ENCODE measurements at places on chromosomes 16 and 17. TPM values are rescaled to one million over a fixed set of nuclear protein-coding genes. Genes with fewer than 3 reads are reported as not detected.

DNA sequence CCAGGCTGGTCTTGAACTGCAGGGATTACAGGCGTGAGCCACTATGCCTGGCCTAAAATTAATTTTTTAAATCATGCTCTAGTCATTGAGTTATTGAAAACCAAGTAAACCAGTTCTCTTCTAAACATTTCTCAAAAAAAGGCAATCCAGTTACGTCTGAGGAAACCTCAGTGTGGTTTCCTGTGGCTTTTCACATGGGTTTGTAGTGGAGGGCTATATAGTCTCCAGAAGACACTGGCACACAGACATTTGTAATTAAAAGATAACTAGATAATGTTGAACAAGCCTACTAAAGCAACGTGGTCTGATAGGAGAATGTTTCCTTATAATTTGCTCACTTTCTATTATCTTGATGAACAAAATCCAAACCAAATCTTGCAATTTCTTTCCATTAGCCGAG lies 5.2 kb upstream of the TOB1 start:
- DNase-seq = no peak

The KRTAP4-3 gene
- not detected for total RNA-seq

The TERB1 gene
- not detected for total RNA-seq

GRCh38 chr17:63624531-63624880 lies 2.3 kb downstream of the MAP3K3 start:
- DNase-seq = no peak

DNA sequence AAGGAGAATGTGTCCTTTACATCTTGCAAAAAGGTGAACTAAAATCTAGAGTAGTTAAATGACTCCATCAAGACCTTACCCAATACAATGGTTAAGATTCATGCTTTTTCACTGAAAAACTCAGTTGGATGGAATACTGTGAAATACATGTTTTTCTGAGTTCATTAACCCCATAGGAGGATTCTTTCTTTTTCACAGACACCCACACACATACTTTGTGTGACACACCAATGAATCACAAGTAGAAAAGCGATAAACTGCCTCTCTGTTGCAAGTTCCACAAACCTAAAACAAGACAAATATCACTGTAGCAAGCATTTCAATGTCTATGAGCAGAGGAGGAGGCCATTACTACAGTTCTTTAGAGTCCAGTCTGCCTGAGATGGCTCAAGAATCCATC lies 258.8 kb upstream of the CDH5 start:
- no peak for DNase-seq

DNA sequence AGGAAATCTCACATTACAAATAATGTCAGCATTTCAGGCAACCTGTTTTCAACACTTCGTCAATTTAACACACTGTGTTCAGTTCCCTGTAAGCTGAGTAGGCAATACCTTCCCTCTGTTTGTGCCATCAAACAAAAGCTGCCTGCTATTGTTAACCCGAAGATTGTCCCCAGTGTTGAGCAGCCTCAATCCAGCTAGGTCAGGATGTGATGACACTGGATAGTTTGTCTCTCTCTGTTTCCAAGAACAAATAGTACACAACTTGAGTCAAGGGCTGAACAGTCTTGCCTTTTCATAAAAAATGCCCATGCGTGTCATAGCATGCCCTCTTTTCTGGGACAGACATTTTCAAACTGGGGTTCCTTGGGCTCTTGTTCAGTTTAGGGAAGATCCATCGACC lies 36.4 kb downstream of the HSD17B2 start:
- no peak for DNase-seq

- no peak for DNase-seq
Measured at GRCh38 chr17:11245187-11245586, 4.2 kb downstream of the SHISA6 start.

DNA sequence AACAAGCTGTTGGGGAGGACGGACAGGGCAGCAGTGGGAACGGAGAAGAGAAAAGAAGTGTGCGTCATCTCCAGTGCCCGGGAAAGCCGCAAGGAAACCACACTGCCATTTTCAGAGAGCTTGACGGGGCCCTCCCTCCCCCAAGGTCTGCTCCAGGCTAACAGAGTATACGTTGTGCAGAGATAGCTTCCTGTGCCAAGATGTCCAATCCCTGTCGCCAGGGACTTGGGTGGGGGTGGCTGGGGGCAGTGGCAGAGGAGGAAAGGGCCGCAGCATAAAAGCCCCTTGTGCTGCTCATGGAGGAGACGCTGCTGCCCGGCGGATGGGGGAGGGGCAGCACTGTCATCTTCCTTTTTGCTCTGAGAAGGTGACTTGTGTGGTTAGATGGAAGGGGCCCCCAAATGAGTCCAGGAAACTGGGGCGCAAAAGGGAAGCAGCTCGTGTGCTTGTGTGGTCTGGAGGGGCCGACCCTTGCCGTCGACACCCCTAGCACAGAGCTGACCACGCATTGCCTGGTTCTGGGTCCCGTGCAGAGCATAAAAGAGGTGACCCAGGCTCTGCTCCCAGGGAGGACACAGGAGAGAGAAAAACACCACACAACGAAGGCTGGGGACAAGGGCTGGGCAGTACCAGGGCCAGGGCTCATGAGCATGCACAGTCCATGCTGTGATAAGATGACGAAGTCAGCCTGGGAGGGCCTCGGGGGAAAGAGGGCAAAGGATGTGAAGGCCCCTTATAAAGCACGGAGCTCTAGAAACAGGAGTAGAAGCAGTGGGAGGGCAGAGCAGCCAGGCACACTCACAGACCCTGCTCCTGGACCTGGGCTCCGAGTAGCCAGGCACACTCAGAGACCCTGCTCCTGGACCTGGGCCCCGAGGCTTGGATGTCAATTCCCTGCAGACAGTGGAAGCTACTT lies 372.7 kb downstream of the SLC39A11 start:
- DNase-seq = no peak

The SPATA33 gene
- 3.3 TPM for total RNA-seq

GRCh38 chr17:4693416-4693815 lies 10.5 kb downstream of the PELP1 start:
- DNase-seq = no peak

DNA sequence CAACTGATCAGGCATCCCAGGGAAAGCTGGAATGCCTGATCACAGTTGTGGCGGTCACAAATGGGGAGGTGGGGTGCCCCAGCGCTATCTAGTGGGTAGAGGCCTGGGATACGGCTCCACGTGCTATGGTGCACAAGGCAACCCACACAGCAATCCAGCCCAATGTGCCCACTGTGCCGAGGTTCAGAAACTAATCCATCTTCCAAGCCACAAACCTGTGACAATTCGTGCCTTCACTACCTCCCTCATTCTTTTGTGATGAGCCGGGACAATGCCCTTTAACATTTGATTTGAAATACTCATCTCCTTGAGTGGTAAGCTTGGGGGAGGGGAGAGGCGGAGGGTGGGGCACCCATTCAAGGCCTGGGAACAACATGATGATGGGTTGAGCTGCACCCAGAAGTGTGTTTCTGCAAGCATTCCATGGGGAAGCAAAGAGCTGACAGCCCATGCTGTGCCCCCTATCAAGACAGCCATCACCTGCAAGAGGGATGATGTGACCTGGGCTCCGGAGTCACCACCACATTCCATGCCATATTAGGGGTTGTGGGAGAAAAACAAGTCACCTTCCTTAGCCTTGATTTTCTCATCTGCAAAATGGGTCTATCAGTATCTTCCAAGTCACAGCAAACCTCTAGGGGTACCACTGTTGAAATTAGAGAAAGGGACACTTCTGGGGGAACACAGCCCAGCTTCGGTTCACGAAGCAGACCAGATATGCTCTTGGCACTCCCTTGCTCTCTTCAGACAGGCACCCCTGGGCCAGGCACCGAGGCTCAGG lies 3.7 kb downstream of the ELOB start:
- DNase-seq = no peak

The LPO gene
- total RNA-seq = not detected

- no peak for DNase-seq
Measured at GRCh38 chr17:55351226-55351625, 70.4 kb downstream of the MMD start.

The AANAT gene
- total RNA-seq = not detected

DNA sequence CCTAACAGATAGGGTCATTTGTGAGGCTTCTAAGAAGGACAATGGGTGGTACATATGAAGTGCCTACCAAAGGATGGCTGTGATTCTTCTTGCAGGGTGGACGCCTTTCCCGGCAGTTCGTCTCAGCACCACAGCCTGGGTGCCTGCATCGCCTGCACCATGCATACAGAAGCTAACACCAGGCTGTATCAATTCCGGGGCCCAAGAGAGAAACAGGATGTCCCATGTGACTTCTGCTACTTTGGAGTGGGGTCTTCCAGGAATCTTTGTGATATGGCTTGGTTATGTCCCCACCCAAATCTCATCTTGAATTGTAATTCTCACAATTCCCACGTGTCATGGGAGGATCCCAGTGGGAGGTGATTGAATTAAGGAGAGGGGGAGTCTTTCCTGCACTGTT lies 251.6 kb upstream of the TNRC6C start:
- DNase-seq = no peak

The KRTAP2-3 gene
- total RNA-seq = not detected

- DNase-seq = no peak
Measured at GRCh38 chr17:77371888-77372443, 231.2 kb downstream of the SEC14L1 start.

The HP gene
- total RNA-seq = not detected

- DNase-seq = no peak
Measured at GRCh38 chr16:84753412-84754326, 53.9 kb downstream of the USP10 start.

- no peak for DNase-seq
Measured at GRCh38 chr17:58279736-58280479, 827 bp downstream of the MPO start.

The ZNF689 gene
- total RNA-seq = 4.3 TPM

The TEKT1 gene
- not detected for total RNA-seq

The TEX19 gene
- total RNA-seq = not detected

- DNase-seq = no peak
Measured at GRCh38 chr17:44191941-44192496, 5.2 kb downstream of the TMUB2 start.

DNA sequence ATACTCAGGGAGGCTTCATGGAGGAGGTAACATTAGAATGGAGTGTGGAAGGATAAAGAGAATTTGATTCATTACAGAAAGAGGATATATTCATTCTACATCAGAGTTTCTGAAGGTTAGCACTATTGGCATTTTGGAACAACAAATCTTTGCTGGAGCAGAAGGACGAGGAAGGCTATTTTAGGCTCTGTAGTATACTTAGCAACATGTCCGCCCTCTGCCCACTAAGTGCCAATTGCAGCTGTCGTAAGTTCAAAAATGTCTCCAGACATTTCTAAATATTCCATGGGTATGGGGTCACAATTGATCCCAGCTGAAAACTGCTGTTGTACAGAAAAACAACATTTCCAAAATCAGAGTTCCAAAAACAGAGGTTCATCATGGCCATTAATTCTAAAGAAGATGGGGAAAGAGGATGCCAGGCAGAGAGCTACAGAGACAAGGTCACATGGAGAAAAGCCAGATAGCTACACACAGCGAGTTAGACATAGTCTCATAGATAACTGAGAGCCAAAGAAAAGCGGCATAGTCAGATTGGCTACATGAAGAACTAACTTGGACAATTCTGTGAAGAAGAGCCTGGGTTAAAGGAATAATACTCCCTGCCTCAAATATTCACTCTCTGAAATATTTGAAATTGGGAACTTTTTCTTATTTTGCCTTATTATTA lies 846.4 kb upstream of the CDH8 start:
- DNase-seq = no peak

GRCh38 chr17:50208611-50209061 lies 7.2 kb upstream of the COL1A1 start:
- no peak for DNase-seq

The TEX14 gene
- under 0.01 TPM for total RNA-seq

DNA sequence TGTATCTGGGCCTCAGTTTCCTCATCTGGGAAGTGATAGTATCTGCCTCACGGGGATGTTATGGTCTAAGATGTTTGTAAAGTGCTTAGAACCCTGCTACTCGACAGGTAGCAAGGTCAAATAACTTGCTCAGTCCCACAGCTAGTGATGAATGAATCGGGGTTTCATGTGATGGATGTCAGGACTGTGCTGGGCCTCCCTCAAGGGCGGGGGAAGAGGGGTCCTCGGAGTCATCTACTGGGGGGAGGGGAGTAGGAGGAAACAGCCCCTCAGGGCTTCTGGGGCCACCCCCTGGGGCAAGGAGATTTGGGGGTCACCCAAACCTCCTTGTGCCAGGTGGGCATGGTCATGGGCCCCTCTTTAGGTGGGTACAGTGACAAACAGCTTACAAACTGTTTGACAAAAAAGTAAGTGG lies 732 bp downstream of the PNPO start:
- no peak for DNase-seq

The CAPNS2 gene
- 1.9 TPM for total RNA-seq

DNA sequence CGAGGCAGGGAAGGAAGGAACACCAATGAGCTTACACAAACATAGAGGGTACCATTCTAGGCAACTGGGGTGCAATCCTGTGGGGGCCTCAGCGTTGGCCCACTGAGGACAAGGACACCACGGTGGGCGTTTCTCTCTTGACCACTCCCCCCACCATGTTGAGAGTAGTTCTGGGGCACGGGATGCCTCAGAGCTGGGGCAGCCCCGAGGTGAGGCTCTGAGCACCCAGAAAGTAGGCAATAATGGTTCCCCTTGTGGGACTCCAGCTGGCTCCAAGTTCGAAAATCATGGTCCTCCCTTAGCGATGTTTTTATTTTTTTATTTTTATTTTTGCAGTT lies 5.1 kb downstream of the PRSS21 start:
- DNase-seq = no peak

GRCh38 chr17:38926293-38927070 lies 1.1 kb downstream of the LASP1NB start:
- DNase-seq = no peak

The SGCA gene
- total RNA-seq = not detected

The WFIKKN1 gene
- total RNA-seq = 0.07 TPM

- peak; percentile 80 for DNase-seq
Measured at GRCh38 chr17:17416007-17416399, 60.8 kb upstream of the MED9 start.

The TGFB1I1 gene
- 56.6 TPM for total RNA-seq

- no peak for DNase-seq
Measured at GRCh38 chr16:24674877-24675276, 54.6 kb upstream of the TNRC6A start.

GRCh38 chr17:81815646-81815986 lies 11.7 kb downstream of the GCGR start:
- DNase-seq = no peak

- peak; percentile 88 for DNase-seq
Measured at GRCh38 chr17:75707079-75707571, 14.1 kb upstream of the ITGB4 start.

GRCh38 chr17:60139438-60140285 lies 10.1 kb upstream of the CA4 start:
- no peak for DNase-seq

GRCh38 chr17:55448681-55449080 lies 27.0 kb upstream of the MMD start:
- no peak for DNase-seq

- DNase-seq = no peak
Measured at GRCh38 chr17:1977583-1978395, 47.3 kb downstream of the RTN4RL1 start.

- DNase-seq = no peak
Measured at GRCh38 chr16:9258423-9259051, 167.1 kb downstream of the HAPSTR1 start.

Data from pulmonary artery endothelial cell (primary cell).